Iris pigment epithelial cell (primary cell): ENCODE measurements at places on chromosomes 1 and 21.

DNA sequence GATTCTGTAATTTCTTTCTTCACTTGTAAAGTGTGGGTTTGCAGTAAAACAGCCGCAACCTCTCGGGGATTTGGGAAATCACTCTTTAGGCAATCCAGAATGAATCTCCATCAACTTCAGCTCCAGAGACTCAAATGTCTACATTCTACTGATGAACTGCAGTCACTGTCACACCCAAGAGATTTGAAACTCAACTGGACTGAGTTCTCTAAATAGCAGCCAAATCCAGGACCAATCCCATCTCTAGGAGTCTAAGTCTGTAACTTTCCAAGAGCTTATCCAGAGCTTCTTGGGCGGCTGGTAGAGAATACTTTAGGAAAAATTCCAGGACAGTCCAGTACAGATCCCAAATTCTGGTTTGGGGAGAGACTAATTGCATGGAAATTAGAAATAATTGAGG, 62.9 kb downstream of the ADAMTS1 start:
- DNase-seq, result no peak

- DNase-seq, result peak; percentile 37
Observed at GRCh38 chr1:165842671-165843129, 15.3 kb downstream of the UCK2 start.

- DNase-seq, result no peak
Observed at GRCh38 chr1:165524639-165525285, 19.0 kb upstream of the LRRC52 start.

DNA sequence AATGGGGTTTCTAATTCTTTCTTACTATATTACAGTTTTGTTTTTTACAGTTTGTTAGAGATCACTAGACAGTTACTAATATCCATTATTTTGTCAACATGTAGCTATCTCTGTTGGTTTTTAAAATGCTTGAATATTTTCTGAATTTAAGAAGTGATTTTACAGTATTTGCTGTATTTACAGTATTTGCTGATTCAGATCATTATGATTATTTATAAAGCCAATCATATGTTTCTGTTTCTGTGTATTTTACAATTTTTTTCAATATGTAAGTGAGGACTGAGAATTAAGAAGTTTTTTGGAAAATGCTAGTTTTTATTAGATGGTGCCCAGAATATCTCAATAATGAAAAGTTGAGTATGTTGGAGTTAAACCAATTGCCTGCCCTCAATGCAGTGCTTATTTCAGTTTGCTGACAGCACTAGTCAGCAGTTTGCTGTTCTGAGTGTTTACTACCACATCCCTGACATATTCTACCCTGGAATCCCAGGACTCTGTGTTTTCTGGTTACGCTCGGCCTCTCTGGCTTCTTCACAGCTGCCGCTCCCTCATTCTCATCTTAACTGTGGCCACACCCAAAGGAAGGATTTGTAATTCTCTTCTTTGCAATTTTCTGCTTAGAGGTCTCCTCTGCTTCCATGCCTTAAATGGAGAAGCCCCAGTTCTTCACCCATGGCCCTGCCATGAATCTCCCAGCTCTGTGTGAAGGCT, 68.0 kb upstream of the BACH1 start:
- peak; percentile 79 for DNase-seq

DNA sequence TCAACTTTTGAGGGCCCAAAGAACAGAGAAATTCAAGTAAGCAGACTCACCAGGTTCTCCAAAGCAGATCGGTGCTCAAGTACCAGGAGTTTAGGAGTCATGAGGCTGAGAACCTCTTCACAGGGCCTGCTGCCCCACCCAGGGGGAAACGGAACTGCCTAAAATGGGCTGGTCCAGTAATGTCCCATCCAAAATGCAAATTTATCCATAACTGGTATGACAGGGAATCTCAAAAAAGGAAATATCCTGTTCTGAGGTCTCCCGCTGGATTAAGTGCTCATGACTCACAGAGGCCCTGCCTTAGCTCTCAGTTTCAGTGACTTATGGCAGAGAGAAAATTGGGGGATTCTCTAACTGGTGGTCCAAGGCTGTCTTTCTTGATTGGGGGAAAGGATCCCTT, 9.3 kb downstream of the SPRR2G start:
- no peak for DNase-seq

GRCh38 chr1:174174461-174175329, 15.4 kb downstream of the RABGAP1L start:
- no peak for DNase-seq

- peak; percentile 89 for DNase-seq
Observed at GRCh38 chr1:164576291-164577271, 17.6 kb downstream of the PBX1 start.

DNA sequence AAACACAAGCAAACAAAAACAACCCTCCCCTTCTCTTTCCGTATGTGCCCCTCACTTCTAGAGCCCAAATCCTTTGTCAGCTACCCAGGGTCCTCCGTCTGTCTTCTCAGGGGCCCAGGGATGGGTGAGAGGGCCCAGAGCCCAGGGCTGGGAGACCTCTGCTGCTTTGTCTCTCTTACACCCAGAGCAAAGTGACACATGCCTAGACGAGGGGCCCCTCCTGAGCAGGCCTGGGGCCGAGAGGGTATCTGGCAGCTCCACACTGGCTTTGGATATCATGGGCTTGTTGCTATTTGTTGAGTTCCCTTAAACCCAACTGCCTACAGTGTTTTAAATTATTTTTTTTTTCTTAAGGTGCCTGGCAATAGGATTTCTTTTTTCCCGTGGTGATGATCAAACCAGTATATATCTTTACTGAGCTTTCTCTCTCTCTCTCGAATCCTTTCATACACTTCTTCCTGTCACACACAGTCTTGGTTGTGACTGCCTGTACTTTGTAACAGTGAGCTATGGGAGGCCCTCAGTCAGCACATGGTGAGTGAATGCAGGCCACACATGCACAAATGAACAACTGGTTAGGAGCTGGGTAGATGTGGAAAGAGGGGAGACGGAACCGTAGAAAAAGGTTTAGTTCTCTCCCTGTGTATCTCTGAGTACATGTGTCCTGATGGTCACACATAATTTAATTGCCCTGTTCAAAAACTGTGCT, 14.5 kb downstream of the RASSF5 start:
- no peak for DNase-seq

- no peak for DNase-seq
Observed at GRCh38 chr1:161531986-161532643, 7.8 kb downstream of the HSPA6 start.

- DNase-seq, result peak; percentile 28
Observed at GRCh38 chr21:45004481-45005247, 64.8 kb downstream of the SLX9 start.

DNA sequence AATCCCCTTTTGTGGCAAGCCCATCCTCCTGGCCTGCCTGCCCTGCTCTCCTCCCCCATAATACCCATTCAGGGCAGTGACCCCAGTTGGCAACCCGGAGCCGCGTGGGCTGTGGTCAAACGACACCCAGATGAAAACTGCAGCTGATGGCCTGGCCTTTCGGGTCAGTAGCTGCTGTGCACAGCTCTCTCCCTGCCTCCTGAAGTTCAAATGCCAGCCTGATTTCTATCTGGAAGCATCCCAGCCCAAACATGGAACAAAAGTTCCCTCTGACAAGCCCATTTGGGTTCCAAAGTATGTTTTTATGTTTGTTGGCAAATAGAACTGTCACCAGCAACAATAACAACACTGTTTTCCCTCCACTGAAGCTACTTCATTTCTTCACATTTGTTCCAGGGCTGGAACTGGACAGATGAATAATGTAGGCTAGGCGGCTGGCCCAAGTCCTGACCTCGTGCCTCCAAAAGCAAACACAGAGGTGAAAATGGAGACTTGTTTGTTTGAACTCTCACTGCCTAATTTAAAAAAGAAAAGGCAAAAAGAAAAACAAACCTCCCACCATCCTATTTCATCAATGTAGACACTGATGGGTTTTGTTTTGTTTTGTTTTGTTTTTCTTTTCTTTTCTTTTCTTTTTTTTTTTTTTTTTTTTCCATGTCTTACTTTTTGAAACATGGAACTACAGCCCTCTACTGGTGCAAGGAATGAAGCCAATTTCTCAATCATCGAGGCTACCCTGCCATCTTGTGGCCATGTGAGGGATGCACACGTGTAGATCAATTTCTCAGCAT, 179.0 kb downstream of the ADSS2 start:
- DNase-seq, result peak; percentile 88

GRCh38 chr1:234963904-234964702, 164.5 kb downstream of the TOMM20 start:
- no peak for DNase-seq

DNA sequence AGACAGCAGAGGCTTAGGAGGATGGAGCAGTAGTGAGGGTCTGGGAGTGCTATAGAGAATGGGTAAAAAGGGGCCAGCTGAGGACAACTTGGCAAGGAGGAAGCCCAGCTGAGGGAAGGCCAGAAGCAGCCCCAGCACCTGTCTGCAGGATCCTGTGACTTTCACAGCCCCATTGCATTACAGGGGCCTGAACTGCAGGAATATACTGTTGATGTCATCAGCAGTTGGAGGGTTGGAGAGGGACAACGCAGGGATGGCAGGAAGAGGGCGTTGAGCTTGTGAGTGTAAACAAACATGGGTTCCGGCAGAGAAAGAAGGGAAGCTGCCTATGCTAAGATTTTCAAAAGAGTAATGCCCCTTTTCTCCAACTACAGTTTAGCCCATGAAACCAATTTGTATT, 628.5 kb downstream of the SMYD3 start:
- DNase-seq, result peak; percentile 66

- DNase-seq, result no peak
Observed at GRCh38 chr1:7278827-7279765, 492.0 kb upstream of the VAMP3 start.

DNA sequence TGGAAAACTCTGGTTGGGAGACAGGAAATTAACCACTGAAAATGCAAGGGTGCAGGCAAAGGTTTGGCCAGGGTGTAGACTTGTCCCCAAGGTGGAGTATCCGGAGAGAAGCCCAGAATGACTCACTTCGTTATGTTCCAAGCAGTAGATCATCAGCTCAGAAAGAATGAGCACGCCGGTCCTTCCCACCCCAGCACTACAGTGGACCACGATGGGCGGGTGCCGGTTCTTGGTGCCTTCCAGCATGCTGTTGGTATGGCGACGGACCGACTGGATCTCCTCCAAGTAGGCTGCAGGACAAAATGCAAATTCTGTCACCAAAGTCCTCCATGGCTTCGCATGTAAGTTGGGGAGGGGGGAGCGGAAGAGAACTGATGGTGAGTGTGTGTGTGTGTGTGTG, 83.4 kb downstream of the SMYD2 start:
- DNase-seq, result no peak

- no peak for DNase-seq
Observed at GRCh38 chr1:25540750-25541342, 2.6 kb upstream of the LDLRAP1 start.

DNA sequence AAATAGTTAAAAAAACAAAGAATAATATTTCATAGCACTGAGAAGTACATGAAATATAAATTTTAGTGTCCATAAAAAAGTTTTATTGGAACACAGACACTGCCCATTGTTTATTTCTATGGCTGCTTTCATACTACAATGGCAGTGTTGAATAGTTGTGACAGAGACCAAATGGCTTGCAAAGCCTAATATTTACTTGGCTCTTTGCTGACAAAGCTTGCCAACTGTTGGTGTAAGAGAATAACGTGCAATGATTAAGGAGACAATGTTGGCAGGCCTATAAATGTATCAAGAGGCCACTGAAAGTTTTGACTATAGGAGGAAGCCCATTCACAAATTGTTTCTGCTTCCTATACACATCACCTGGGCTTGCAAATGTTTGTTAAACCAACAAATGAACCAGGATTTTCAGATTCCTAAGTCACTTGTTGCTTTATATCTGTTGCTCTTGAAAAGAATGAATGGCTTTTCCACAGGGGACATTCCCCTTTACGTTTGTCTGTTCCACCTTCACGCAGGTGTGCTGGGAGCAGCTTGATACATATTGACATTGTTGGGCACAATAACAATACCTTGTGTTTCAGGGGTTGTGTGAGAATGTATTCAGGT, 5.5 kb upstream of the ST6GALNAC3 start:
- no peak for DNase-seq

DNA sequence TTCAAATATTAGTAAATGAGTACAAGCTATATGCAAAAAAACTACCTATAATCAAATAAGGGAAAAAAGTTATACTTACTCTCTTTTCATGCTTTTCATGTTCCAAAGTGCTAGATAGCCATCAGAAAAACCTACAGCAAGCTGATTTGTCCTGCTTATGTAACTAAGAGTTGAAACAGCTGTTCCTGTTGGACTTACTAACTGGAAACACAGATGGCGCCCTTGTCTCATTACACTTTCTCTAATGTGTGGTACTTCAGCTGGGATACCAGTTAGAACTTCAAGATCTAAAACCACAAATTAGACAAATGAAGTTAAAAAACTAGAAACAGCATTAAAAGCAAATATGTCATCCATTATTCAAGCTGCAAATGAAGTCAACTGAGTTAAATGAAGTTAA, 24.3 kb downstream of the AHCTF1 start:
- DNase-seq, result peak; percentile 53

DNA sequence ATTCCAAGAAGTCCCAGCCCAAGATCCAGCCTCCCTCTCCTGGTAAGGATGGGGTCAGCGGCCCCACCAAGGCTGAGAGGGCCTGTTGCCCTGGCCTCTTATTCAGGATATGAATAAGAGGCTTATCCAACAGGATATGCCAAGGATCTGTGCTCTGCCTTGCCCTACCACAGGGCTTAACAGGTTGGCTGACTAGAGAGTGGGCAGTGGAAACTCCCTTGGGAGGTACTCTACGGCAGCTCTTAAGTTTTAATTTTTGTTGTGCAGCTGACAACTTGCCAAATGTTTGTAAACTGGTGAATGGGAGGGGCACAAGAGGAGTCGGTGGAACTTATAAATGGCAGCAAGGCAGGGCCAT, 16.5 kb upstream of the PIGV start:
- no peak for DNase-seq

- peak; percentile 88 for DNase-seq
Observed at GRCh38 chr1:54927472-54928240, 40.7 kb upstream of the DHCR24 start.

DNA sequence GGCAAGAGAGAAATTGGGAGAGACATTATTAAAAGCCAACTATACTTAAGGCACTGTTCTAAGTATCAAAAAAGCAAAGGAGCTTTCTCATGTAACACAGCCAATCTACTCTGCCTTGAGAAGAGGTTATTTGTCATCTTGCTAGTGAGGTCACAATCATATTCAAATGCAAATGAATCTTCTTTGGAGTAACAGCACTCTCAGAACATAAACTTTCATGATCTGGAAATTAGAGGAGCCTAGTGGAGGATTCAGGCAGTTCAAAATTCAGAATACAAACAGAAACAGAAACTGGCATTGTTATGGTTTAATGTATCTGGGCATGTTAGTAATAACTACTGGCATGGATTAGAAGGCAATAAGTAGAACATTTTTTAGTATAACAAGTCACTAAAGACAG, 57.4 kb downstream of the ARID4B start:
- peak; percentile 56 for DNase-seq
